Hematopoietic multipotent progenitor cell treated with erythropoietin and hydrocortisone succinate and interleukin-3 and kit ligand, for 4 days (in vitro differentiated cells): ENCODE measurements at places on chromosomes 7 and 10.

GRCh38 chr7:107387573-107388219 lies 82.2 kb upstream of the GPR22 start:
- DNase-seq, result peak; percentile 67

GRCh38 chr7:136698977-136699376 lies 169.5 kb upstream of the CHRM2 start:
- DNase-seq, result no peak

GRCh38 chr7:101108961-101109360 lies 17.9 kb upstream of the SERPINE1 start:
- no peak for DNase-seq

- peak; percentile 73 for DNase-seq
These were observed 202.6 kb upstream of the FOXK1 start for GRCh38 chr7:4479367-4480039.

- no peak for DNase-seq
These were observed 52.8 kb downstream of the LRRC4 start for GRCh38 chr7:127978421-127978820.

GRCh38 chr10:127945341-127945758 lies 38.4 kb downstream of the PTPRE start:
- peak; percentile 29 for DNase-seq
